ENCODE measurements at places on chromosomes 3 and 15.

DNA sequence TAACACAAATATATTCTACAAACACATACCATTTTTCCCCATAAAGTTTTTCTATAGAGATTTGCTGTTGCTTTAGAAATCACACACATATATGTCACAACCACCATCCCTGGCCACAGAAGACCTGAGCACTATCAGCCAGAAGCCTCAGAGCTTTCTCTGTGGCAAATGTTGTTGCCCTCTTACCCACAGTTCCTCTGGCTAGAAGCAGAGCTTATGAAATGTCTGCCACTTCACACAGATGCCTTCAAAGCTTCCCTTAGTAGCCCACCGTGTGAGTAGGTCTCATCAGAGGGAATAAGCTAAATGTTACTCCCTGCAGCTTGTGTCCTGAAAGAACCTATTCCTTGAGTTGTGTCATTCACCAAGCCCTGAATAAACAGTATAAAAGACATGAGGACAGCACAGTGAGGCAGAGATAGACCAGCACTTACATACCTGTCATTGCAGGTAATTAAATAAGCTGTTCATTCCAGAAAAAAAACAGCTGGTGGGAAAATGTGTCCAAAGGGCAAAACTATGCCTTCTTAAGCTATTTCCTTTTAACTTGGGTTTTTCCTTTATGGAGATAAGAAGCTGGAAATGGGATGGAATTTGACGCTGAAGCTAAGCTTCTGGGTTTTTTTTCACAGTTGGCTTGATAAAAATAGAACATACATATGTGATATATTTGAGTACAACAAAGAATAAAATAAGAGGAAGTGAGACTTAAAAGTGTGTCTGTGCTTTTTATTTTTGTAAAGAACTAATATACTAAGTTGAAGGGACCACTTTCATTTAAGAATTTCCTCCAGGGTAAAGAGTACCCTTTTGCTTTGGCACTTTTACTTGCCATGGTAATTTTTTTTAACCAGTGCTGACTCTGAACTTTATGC lies 391.4 kb downstream of the KCNH8 start:
- DNase-seq: no peak
- H3K36me3 ChIP-seq: no peaks in the 10 kb centered on the region
- H3K27ac ChIP-seq: no peak overlapping the region

DNA sequence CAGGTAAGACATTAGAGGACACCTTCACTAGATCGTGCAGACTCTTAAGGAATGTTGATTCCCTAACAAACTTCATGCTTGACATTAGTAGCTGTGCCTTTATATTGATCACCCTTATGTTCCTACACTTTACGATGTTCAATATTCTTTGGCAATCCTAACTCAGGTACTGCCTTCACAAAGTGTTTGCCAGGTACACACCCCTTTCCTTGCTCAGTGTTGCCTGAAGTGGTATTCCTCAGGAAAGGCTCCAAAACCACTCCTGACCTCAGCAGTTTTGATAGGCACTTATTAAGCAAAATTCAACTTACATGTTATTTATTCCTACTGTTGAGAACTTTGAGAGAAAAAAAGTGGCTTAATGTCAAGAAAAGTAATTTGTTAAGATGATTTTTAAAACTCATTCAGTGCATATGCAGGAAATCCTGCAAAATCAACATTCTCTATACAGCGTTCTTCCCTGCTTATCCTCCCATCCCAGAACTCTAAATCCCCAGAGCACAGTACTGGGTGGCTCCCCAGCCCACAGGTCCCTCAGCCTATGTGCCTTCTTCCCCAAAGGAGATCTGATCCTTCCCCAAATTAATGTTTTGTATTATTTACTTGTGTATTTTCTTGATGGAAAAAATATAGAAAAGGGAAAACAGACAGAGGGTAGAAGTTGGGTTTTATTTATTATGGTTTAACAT lies 260.7 kb downstream of the MECOM start:
- peaks cover 6% of the 10 kb centered on the region for H3K27me3 ChIP-seq
- DNase-seq: no peak
- H3K36me3 ChIP-seq: no peaks in the 10 kb centered on the region
- H3K27ac ChIP-seq: no peak overlapping the region

DNA sequence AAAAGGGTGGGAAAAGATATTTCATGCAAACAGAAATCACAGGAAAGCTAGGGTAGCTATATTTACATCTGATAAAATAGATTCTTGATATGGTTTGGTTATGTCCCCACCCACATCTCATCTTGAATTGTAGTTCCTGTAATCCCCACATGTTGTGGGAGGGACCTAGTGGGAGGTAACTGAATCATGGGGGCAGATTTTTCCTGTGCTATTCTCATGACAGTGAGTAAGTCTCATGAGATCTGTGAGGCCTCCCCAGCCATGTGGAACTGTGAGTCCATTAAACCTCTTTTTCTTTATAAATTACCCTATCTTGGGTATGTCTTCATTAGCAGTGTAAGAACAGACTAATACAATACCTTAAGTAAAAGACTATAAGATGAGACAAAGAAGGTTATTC lies 558.1 kb downstream of the RSL24D1 start:
- H3K4me3 ChIP-seq: no peak overlapping the region
- H3K27me3 ChIP-seq: no peaks in the 10 kb centered on the region
- no peaks in the 10 kb centered on the region for H3K4me1 ChIP-seq
- no peak overlapping the region for H3K27ac ChIP-seq
- DNase-seq: no peak
- H3K36me3 ChIP-seq: no peaks in the 10 kb centered on the region

GRCh38 chr3:76367281-76367680 lies 581.9 kb upstream of the ZNF717 start:
- peaks cover 8% of the 10 kb centered on the region for H3K4me1 ChIP-seq
- H3K27ac ChIP-seq: no peak overlapping the region
- H3K36me3 ChIP-seq: no peaks in the 10 kb centered on the region
- H3K4me3 ChIP-seq: no peak overlapping the region

GRCh38 chr3:97719156-97719821 lies 45.3 kb upstream of the ARL6 start:
- H3K4me1 ChIP-seq: no peaks in the 10 kb centered on the region
- no peak overlapping the region for H3K4me3 ChIP-seq
- peaks cover 34% of the 10 kb centered on the region for H3K27me3 ChIP-seq
- H3K27ac ChIP-seq: no peak overlapping the region
- no peak for DNase-seq

GRCh38 chr3:174583396-174583795 lies 275.7 kb upstream of the NAALADL2 start:
- H3K4me3 ChIP-seq: no peak overlapping the region
- H3K27me3 ChIP-seq: no peaks in the 10 kb centered on the region
- peaks cover 5% of the 10 kb centered on the region for H3K4me1 ChIP-seq
- peaks cover 8% of the 10 kb centered on the region for H3K36me3 ChIP-seq
- no peak for DNase-seq

DNA sequence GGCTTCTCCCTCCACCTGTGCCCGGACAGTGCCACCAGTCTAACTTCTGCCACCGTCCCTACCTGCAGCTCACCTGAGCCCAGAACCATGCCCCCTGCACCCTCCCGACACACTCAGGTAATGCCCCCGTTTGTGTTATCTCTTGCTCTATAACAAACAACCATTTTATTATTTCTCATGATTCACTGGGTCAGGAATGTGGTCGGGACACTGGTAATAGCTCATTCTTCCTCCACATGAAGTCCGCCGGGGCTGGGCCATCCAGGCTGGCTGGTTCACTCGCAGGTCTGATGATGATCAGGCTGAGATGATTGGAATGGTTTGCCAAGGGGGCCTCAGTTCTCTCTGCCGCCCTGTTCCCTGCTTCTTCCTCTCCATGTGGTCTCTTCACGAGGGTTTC lies 20.3 kb upstream of the NR2E3 start:
- H3K4me1 ChIP-seq: peaks cover 10% of the 10 kb centered on the region
- H3K36me3 ChIP-seq: no peaks in the 10 kb centered on the region
- H3K4me3 ChIP-seq: no peak overlapping the region
- peaks cover 3% of the 10 kb centered on the region for H3K27me3 ChIP-seq
- no peak for DNase-seq

DNA sequence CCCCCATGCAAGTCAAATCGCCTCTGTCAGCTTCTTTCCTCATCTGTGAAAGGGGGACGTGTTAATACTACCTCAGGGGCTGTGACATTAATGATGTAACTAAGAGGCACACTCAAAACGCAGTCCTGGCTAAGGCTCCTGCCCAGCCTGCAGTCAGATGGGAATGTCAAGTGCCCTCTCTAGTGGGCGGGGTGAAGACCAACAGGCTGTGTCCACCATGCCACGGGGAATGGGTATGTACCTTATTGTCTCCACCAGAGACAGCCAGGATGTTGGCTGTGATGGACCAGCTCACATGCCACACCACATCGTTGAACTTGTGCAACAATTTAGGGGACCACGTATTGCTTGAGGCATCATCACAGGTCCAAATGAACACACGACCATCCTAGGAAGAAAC lies 11.0 kb upstream of the GHRL start:
- no peaks in the 10 kb centered on the region for H3K4me1 ChIP-seq
- H3K36me3 ChIP-seq: peaks cover 68% of the 10 kb centered on the region
- no peaks in the 10 kb centered on the region for H3K27me3 ChIP-seq
- no peak overlapping the region for H3K27ac ChIP-seq

DNA sequence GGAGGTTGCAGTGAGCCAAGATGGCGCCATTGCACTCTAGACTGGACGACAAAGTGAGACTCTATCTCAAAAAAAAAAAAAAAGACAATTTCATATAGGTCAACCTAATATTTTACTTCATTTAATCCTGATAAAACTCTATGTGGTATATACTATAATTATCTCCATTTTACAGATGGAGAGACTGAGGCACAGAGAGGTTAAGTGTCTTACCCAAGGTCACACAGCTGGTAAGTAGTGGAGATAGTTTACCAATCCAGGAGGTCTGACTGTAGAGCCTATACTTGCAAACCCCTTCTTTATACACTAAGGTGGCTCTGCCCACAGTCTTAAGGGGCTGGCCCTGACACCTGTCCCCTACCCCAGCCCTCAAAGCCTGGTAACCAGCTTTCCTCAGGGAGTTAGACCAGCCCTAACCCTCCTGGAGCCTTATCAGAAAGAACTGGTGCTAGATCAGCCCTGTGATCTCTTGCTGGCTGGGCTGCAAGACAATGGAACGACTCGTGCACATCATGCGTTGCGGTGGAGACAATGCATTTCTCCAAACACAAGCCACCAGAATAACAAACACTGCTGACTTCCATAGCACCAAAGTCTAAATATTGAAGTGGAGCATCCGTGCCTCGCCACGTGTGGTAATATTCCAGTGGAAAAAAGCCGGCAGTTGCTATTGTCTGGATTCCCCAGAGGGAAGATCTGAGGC lies 60.0 kb upstream of the SMAD3 start:
- no peak overlapping the region for H3K27ac ChIP-seq
- peaks cover 17% of the 10 kb centered on the region for H3K4me1 ChIP-seq
- H3K36me3 ChIP-seq: no peaks in the 10 kb centered on the region
- H3K4me3 ChIP-seq: no peak overlapping the region
- DNase-seq: peak; percentile 49

DNA sequence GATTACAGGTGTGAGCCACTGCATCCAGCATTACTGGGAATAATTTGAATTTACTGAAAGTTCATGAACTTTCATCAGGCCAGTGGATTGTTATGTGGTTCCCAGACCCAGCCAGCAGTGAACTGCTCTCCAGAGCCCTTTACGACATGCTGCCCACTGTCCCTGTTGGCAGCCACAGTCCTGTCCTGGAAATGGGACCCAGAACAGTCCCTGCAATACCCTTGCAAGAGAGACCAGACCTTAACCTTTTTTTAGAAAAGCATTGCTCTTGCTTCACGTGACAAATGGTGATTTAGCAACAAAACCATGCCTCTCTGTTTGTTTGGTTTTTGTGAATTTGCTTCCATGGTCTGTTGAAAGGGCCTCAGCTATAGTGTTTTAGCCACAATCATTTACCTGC lies 367.3 kb upstream of the C2CD4B start:
- peaks cover 6% of the 10 kb centered on the region for H3K4me1 ChIP-seq
- no peak overlapping the region for H3K4me3 ChIP-seq
- H3K27me3 ChIP-seq: no peaks in the 10 kb centered on the region
- H3K27ac ChIP-seq: no peak overlapping the region
- no peaks in the 10 kb centered on the region for H3K36me3 ChIP-seq

All from osteocyte (in vitro differentiated cells).